Activated CD4-positive, alpha-beta memory T cell treated with anti-CD3 and anti-CD28 coated beads, Interleukin-2, amount 10 ng/mL, durations not matched to agents 7 days and 5 days (primary cell): ENCODE measurements at places on chromosomes 7 and 10.

- no peak overlapping the region for H3K27ac ChIP-seq
- peaks cover 2% of the 10 kb centered on the region for H3K36me3 ChIP-seq
- H3K4me3 ChIP-seq = no peak overlapping the region
Observed at GRCh38 chr10:15242261-15242840, 73.9 kb upstream of the NMT2 start.

GRCh38 chr7:27194002-27194352, 5.9 kb downstream of the HOXA13 start:
- H3K4me3 ChIP-seq = no peak overlapping the region
- peaks cover 20% of the 10 kb centered on the region for H3K4me1 ChIP-seq
- no peak overlapping the region for H3K27ac ChIP-seq
- H3K27me3 ChIP-seq = peaks cover 89% of the 10 kb centered on the region

DNA sequence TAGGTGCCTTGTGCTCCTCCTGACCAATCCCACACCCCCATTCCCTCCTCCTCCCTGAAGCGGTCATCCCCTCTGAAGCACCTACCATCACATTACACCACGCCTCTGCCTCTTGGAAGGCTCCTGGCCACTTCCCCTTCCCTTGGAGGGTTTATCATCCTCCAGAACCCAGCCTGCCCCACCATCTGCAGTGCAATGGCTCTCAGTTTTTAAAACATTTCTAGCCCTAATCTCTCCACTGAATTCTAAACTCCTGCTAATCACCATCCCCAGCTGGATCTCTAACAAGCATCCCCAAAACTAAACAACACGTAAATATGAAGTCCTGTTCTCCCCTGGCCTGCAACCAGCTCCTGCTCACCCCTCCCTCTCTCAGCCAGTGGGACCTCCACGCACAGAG, 70.6 kb downstream of the PIP4K2A start:
- no peak overlapping the region for H3K4me3 ChIP-seq
- H3K36me3 ChIP-seq = peaks cover 45% of the 10 kb centered on the region
- no peaks in the 10 kb centered on the region for H3K27me3 ChIP-seq
- no peak for DNase-seq

DNA sequence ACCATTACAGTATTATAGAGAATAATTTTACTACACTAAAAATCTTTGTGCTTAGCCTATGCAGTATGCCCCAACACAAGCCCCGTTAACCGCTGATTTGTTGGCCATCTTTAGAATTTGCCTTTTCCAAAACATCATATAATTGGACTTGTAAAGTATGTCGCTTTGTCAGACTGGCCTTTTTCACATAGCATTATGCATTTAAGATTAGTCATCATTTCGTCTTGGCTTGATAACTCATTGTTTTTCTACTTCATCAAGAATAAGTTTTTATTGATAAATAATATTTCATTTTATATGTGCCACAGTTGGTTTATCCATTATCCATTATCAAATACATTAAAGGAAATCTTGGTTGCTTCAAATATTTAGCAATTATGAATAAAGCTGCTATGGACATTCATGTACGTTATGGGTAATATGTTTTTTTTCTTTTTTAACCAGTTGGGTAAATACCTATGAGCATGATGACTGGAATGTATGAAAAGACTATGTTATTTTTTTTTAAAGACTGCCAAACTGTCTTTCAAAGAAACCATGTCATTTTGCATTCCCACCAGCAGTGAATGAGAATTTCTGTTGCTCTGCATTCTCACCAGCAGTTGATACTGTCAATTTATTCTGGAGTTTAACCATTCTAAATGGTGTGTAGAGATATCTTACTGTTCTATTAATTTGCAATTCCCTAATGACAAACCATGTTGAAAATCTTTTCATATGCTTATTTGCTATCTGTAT, 273.1 kb upstream of the KCND2 start:
- no peaks in the 10 kb centered on the region for H3K4me1 ChIP-seq
- no peak overlapping the region for H3K4me3 ChIP-seq
- H3K36me3 ChIP-seq = no peaks in the 10 kb centered on the region
- no peak overlapping the region for H3K27ac ChIP-seq

- H3K27ac ChIP-seq = no peak overlapping the region
- DNase-seq = no peak
- H3K4me1 ChIP-seq = no peaks in the 10 kb centered on the region
- no peak overlapping the region for H3K4me3 ChIP-seq
- no peaks in the 10 kb centered on the region for H3K27me3 ChIP-seq
- no peaks in the 10 kb centered on the region for H3K36me3 ChIP-seq
Observed at GRCh38 chr7:158061026-158061630, 526.5 kb downstream of the PTPRN2 start.

DNA sequence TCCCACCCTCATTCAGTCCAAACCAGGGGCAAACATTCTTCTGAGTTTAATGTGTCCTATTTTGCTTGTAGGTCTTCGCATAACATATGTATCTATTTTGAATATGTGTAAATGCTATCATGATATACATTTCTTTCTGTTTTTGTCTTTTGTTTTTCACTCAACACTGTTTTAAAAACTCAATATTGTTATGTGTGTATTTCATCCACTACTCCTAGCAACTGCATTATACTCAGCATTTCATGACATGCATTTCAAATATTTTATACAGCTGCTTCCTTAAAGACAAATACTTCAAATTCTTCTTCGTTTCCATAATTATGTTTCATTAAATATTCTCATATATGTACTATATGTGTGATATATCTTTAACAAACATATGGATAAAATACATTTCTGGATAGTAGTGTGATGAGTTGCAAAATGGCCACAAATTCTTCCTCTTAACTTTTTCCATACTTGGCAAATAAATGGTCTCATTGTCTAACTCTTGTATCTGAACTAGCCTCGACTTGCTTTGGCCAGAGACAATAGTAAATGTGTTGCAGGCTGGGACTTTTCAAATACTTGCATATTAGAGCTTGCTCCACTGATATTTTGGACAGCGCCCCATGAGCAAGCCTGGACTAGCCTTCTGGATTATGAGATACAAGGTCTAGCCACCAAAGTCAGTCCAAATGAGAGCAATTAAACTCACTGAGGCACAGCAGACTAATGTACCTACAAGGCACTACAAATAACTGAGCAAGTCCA, 539.7 kb upstream of the KCND2 start:
- H3K4me1 ChIP-seq = no peaks in the 10 kb centered on the region
- no peaks in the 10 kb centered on the region for H3K27me3 ChIP-seq
- H3K36me3 ChIP-seq = no peaks in the 10 kb centered on the region
- no peak for DNase-seq
